Caki2 (cell line): ENCODE measurements at places on chromosomes 5 and 9.

DNA sequence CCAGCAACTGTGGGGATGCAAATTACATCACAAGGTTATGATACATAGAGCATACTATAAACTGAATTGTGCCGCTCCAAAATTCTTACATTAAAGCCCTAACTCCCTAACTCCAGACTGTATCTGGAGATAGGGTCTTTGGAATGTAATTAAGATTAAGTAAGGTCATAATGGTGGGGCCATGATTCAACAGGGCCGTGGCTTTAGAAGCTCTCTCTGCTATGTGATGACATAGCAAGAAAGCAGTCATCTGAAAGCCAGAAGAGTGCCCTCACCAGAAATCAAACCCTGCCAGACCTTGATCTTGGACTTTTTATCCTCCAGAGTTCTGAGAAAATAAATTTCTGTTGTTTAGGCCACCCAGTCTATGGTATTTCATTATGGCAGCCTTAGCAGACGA, 123.9 kb downstream of the FBXL17 start:
- no peak for DNase-seq

DNA sequence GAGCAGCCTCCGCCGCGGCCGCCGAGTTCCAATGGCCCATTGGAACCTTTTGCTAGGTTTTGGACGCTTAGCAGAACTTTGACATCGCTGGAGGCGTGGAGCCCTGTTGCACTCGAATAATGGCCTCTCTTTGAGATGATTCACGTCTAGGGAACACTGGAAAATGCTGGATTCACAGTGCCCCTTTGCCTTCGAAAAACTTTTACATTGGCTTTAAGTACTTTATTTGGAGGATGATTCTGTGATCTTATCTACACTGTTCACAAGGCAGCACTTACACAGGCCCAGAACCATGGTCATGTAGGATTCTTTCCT, 536 bp upstream of the PPIC start:
- DNase-seq: no peak

DNA sequence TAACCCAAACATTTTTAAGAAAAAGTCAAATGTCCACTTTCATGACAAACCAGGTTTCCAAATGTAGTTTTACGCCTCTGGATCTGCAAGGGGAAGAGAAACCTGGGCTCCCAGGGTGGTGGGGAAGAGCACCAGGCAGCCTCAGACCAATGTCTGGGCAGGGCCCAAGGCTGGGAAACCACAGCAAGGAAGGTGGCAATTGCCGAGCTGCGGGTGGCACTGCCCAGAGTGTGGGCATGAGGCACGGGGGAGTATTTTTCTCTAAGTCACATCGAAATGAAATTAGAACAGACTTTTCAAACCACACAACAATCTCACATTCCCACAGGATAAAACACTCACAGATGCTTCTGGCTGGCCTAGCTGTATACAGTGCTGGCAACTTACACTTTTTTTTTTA, 32.6 kb upstream of the RASGEF1C start:
- no peak for DNase-seq

DNA sequence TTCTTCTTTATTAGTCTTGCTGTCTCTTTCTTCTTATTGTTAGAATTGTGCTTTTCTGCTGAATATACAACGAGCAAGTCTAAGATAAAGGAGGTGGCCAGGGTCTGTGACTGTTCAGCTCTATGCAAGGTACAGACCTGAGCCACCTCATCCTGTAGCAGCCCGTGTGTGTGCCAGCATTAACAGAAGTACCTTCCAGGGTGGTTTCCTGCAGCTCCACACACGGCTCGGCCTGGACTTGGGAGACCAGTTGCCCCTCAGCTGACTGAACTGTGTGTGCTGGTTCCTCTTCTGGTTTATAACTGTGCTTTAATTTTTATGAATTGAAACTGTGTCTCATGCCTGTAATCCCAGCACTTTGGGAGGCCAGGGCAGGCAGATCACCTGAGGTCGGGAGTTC, 70.5 kb downstream of the FBXL7 start:
- DNase-seq: no peak
